ENCODE measurements at places on chromosomes 16 and 17.

GRCh38 chr16:70553645-70554044 is 30.0 kb downstream of the SF3B3 start:
- peak; percentile 91 for DNase-seq

DNA sequence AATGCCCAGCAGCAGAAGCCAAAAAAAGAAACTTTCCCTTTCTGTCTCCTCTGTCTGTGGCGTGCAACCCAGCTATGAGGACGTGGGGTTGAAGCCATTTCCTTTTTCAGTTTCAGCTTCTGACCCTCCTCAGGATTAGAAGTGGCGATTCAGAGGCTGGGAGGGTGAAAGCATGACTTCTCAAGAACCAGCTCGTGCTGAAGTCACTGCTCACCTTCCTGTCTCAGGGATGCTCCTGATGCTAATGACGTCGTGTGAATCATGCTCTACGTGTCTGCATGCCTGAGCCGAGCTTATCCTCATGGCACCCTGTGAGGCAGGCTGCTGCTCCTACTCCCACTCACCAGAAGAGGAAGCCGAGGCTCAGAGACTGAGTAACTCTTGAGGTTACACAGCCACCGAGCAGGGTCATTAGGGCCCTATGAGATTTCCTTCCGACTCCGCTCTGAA is 5.7 kb upstream of the LPO start:
- no peak for DNase-seq

- no peak for DNase-seq
Measured at GRCh38 chr16:10780628-10781027, 37.0 kb downstream of the NUBP1 start.

GRCh38 chr16:48279199-48279598 is 31.9 kb upstream of the ABCC11 start:
- DNase-seq, result no peak

GRCh38 chr17:19343671-19344151 is 18.8 kb downstream of the B9D1 start:
- no peak for DNase-seq

DNA sequence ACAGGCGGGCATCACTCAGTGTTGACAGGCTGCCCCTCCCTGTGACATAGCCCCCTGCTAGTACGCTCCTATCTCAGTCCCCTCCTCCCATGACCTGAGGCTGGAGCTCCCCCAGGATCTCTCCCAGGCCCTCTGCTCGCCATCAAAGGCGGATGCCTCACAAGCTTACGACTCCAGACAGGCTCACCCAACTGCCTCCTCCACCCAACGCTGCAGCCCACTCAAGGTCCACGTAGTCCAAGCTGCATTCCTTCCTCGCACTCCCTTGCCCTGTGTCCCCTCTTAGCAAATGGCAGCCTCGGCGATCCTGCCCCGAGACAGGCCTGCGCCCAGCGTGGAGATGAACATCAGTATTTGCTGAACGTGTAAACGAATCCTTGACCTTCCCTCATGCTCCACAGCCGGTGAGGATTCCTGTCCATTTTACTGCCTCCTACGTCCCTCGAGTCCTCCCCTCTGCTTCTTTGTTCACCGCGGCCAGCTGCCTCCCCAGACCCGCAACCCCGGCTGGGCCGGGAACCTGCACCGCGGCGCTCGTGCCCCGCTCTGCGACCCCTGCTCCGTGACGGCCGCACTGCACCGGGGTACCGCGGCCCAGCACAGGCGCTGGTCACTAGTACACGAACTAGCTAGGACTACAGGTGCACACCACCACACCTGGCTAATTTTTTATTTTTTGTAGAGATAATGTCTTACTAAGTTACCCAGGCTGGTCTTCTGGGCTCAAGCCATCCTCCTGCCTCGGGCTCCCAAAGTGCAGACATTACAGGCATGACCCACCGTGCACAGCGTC is 838 bp upstream of the TMEM97 start:
- no peak for DNase-seq

DNA sequence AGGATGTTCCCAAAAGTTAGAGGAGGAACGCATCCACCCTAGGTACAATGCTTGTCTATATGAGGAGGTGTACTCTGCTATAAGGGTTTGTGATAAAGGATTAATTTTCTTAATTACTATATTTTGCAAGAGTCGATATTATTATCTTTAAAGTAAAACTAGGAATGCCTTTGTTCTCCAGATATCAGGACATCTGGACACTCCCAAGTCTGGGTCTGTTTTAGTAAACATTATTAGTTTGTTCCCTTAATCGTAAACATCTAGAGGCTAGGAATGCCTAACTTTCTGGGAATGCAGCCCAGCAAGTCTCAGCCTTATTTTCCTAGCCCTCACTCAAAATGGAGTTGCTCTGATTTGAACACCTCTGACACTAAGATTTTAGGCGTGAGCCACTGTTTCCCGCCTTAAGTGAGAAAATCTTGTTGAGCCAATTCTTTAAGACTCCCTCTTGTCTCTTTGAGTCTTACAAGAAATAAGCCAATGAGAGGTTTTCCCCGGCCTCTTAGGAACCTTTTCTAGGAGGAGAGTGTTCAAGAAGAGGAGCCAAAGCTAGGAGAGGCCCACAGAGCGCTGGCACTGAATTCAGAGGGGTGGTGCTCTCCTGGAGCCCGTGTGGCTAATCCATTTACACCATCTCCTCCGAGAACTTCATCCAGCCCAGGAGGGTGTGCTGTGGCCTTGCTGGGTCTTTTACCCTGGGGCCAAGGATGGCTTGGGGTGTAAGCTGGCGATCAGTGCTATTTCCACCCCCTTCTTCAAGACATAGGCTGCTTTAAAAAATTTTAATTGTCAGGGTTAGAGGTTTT is 40.9 kb downstream of the SMARCE1 start:
- DNase-seq, result no peak

Measured in fibroblast of gingiva (primary cell).